ENCODE measurements at places on chromosomes 13 and 19.

GRCh38 chr13:112838038-112838841, 130.8 kb upstream of the MCF2L start:
- DNase-seq = no peak

DNA sequence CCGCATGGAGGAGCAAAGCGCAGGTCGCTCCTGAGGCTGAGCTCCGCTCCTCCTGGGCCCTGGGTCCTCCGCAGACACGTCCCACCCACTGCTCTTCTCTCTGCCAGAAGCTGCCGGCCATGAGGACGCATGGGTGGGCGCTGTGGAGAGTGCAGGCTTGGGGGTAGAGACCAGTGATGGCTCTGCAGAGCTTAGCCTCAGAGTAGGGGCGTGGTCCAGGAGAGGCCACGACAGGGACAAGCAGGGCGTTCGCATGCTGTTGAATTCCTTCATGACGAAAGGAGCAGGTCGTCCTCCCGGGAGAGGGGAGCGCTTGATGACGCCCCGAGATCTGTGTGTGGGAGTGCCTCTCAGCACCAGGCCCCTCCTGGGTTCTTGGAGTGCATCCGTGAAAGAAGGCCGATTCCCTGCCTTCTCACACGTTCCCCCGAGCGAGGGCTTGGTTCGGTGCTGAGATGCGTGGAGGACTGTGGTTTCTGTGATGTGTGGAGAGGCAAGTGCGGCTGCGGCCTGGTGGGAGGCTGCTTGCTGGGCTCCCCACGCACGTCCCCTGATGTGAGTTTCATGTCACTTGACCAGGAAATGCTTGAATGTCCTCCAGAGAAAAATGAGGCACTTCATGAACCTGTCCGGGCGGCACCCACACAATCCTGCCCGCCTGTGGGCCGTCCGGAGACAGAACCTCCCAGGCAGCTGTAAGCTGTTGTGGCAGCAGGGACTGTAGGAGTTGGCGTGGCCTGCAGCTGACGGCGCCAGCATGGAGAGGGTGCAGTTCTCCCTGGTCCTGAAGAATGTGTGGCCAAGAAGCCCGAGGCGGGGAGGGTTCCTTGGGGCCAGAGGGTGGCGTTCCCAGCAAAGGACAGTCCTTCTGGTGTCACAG, 4.5 kb downstream of the SF3A2 start:
- no peak for DNase-seq

DNA sequence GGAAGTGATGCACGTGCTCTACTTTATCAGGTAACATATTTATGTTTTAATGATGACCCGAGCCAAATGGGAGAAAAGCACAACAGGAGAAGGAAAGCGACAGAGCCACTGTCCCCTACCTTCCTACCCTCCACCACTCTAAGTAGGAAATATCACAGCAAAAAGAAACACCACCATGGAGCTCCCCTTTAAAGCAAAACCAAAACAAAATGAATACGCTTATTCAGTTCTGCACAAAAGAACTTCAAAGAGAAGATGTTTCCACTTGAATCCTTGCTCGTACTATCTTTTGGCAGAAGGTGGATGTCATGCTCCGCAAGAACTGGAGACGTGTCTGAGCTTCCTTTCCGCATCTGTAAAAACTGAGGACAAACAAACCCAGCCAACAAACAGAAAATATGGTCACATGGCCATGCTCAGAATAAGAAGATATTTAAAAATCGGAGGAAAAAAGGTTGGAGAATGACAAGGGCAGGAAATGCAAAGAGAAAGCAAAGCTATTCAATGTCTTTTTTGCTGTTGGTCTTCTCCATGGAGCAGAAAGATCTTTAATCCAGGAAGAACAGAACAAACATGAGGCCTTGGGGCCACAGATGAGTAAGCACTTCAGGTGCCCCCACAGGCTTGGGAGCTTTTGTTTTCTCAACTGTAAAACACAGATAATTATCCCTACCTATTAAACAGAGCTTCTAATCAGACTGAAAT, 19.5 kb downstream of the N4BP2L1 start:
- no peak for DNase-seq

GRCh38 chr19:36009220-36009619, 607 bp upstream of the SYNE4 start:
- DNase-seq = no peak

- DNase-seq = no peak
These were observed 475 bp downstream of the MRPL57 start for GRCh38 chr13:21176982-21177284.

DNA sequence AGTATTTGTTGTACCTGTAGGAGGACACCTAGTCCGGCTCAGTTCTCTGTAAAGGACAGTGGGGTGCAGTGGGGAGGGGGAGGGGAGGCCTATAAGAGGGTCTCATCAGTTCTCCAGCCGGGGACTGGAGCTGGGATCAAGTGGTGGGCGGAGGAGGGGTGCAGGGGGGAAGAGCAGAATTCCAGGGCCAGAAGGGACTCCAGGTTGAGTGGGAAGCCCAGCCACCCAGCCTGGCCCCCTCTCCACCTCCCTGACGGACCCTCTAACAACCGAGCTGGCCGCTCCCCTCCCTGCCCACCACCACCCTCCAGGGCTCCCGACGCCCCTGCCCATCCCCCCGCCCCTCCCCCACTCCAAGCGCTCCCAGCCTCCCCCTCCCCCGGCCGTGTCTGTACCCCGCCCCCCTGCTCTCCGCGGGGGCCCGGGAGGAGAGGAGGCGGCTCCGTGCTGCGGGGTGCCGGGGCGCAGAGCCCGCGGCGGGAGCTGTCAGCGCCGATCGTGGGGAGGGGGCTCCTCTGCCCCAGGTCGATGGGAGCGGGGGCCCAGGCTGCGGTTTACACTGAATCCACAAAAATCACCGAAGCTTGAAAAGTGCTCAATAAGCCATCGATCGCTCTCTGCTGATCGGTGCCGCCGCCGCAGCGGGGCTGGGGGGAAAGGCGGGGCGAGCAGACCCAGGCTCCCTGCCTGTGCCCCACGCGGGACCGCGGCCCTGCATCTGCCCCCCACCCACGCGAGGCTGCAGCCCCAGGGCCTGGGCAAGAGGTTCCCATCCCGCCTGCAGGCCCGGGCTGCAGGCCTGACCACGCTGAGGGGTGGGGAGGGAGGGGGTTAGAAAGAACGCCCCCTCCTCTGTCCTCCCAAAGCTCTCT, 34.6 kb upstream of the ONECUT3 start:
- no peak for DNase-seq

DNA sequence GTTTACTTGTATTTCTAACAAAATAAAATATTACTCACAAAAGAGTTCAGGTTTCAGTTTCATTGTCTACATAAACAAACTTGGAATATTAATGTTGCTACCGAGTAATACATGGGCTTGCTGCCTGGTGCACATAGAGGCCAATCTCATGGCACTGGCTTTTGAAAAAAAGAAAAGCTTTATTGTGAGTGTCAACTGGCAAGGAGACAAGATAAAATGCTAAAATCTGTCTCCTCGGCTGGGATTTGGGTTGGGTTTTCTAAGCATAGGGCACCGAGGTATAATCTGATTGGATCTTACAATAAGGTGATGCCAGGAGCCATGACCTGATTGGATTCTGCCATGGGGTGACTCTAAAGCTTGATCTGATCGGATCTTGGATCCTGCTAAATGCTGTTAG, 1519.9 kb upstream of the MIR17HG start:
- no peak for DNase-seq

- no peak for DNase-seq
These were observed 73.4 kb upstream of the FLT1 start for GRCh38 chr13:28568286-28568685.

DNA sequence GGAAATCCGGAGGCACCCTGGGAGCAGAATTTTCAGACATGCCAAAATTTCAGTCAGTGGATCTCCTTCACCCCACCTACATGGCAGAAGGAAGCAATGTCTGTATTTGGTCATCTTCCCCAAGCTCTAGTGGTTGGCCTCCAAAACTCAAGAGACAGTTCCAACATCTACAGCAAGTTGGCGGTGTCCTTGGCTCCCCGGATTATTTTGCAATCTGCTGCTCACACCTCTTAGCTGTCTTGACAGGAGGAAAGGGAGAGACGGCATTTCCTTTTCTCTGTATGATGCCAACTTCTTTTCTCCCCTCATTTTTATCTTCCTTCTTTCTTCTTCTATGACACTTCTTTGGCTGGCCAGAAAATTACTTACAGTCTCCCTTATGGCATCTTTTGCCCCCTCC, 159.9 kb downstream of the SUCLA2 start:
- DNase-seq = no peak

DNA sequence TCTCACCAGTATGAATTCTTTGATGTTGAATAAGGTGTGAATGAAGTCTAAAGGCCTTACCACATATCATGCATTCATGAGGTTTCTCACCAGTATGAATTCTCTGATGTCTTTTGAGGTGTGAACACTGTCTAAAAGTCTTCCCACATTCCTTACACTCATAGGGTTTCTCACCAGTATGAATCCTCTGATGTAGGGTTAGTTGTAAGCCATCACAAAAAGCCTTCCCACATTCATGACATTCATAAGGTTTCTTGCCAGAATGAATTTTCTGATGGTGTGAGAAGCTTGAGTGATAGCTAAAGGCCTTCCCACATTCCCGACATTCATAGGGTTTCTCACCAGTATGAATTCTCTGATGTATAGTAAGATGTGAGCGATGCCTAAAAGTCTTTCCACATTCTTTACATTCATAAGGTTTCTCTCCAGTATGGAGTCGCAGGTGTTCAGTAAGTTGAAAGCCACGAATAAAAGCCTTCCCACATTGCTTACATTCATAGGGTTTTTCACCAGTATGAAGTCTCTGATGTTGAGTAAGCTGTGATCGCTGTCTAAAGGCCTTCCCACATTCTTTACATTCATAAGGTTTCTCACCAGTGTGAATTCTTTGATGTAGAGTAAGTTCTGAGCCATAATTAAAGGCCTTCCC, 27.7 kb downstream of the ZNF461 start:
- DNase-seq = no peak
